ENCODE measurements at places on chromosomes 5 and 9.

DNA sequence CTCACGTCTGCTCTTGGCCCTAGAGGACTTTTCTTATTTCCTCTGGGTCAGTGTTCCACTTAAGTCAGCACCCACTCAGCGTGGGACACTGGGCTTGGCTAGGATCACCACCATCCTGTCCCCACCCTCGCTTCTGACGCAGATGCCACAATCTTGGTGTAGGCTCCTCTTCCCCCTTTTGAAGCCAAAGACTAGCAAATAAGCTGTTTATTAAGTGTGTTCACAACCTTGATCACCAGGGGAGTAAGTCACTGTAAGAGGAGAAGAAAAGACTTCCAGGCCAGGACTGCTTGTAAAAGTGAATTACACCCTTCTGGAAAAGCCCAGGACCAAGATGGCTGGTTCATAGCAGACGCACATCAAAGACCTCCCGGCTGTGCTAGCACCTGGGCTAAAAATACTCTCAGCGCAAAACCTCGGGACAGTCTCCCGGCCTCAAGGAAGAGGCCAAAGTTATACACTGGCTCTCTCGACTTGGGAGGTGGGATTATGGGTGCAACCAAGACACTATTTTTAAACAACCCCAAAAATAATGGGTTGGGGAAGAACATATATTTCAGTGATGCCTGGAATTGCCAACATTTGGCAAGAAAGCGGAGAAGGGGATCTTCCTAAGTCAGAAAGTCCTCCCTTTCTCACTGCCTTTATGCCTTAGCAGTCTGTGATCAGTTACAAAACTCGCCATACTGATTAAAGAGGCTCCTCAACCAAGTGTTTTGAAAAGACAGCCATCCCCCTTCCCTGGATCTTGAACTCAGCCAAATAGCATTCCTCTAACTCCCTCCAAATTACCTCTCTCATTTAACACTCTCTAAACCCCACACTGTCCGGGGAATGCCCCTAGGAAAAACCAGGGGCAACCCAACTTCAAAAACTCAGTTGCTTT is 69.4 kb downstream of the RAPGEF1 start:
- DNase-seq: no peak

- DNase-seq: peak; percentile 70
Measured at GRCh38 chr5:17218353-17219005, 1.0 kb downstream of the BASP1 start.

- DNase-seq: no peak
Measured at GRCh38 chr5:35129921-35130485, 82.3 kb upstream of the AGXT2 start.

GRCh38 chr9:127970401-127971313 is 10.1 kb downstream of the EEIG1 start:
- no peak for DNase-seq

DNA sequence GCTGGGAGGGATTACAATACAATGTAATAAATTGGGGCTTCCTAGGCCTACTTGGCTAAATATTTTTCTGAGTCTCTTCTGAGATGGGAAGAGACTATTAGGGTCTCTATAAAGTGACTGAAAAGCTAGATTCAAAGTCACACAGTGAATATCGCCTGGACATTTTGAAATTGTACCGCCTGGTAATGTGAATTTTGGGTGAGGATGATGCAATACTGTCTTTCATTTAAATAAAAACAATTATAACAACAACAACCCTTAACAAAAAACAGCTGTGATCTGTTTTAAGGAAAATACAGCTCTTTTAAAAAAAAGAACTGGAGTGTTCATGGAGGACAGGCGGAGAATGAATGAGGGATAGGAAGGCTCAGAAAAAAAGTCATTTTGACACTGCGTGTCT is 615.0 kb downstream of the RAB3C start:
- no peak for DNase-seq

All from GM03348 (cell line).